Amniotic epithelial cell (primary cell): ENCODE measurements at places on chromosomes 2 and 18.

GRCh38 chr2:88500691-88501090, 48.2 kb upstream of the FOXI3 start:
- DNase-seq, result peak; percentile 11

DNA sequence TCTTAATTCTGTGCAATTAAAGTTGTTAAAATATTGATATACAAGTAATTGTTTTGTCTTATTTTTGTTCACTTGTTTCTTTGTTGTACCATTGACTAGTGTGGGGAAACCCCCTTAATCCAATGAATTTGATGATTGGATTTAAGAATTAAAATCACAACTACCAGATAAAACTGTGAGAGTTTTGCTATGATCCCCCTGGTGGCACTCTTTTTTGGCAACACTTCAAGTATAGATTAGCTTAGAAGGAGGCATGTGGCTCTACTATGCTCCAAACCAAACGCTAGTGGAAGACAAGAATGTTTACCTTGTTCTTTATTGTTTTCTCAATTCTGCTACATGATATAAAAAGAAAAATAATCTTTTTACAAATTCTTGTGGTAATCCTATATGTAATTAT, 477.8 kb upstream of the ETAA1 start:
- DNase-seq, result no peak

- DNase-seq, result no peak
These were observed 21.9 kb upstream of the DLX1 start for GRCh38 chr2:172063446-172063845.

DNA sequence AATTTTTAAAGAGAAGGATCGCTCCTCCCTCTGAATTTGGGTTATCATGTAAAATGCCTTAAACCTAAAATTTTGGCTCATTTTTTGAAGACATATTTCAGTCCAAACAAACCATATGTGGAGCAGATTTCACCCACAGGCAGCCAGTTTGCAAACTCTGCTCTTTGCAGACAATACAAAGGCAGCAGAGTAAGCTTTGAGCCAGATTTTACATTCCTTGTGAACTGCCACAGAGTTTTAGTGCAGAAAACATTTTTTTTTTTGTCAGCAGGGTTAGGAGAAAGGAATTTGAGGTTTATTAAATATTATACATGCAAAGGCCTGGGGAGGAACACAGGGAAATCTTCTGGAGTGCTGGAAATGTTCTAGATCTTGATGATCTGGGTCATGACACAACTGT, 171.9 kb upstream of the FN1 start:
- DNase-seq, result peak; percentile 55

DNA sequence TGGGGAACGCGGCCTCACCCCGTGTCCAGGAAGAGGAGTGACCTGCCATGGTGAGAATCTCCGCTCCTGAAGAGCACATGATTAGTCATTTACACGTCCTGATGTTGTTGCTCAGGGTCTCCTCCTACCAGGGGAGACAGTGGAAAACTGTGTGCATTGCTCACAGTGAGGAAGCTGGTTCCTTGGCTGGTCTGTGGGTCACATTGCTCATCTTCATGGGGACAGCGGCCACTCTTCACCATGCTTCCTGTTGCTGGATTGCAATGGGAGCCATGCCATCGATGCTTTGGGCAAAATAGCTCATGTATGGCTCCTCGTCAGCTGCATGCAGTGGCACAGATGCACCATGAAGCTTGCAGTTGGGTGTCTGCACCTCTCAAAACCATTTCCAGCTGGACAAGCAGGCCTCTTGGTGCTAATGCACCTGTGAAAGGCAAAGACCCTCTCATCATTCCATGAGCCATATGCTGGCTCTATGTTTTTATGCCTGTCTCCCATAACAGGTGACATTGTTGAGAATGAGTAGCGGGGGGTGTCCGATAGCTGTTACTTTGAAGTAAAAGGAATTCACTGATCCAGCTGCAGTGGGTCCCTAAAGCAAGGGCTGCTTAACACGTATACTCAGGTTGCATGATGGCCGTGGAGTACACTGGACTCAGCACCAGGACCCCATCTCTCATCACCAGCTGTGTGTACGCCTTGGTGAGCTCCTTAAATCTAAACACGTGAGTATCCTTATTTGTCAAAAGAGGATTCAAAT, 135.0 kb upstream of the ALKAL2 start:
- DNase-seq, result no peak

GRCh38 chr2:210315015-210315788, at the start of gene MYL1:
Gene MYL1, minus strand, starts transcription at chr2:210315174. Its CDS starts 132 bp downstream, at chr2:210315042.
- DNase-seq, result no peak

GRCh38 chr18:53991202-53991601, 233.3 kb downstream of the MBD2 start:
- peak; percentile 45 for DNase-seq

DNA sequence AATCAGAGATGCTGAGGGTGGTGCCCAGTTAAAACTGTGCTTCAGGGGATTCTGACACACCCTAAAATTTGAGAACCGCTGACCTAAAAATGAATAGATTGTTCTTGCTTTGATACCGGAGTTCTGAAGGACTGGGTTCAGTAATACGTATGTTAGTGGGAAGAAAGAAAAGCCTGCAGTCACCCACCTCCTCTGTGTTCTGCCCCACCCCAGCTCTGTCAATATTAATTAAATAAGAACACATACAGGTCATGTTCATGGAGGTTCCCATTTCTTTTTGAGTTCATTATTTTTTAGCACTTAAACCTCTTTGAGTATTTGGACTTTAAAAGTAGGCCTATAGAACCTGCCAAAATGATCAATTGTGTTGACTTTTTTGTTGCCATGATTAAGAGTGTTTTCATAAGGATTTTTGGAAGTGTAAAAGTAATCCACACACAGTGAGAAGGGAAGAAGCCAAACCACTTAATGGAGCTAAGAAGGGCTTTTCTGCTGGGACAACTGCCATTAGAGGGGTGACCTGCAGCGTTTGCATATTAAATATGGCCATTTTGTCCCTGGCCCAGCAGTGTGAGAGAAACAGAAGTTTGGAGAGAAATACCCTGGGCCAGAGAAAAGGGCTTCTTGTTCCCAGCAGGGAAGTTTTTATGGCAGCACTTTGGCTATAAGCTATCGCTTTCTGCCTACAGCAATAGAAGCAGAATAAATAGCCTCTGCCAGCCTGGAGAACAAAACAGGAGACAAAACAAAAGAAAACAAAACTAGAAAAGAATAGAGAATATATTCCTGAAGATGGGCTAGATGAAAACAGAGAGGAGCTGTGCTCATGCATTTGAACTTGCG, 80.7 kb upstream of the RNF152 start:
- DNase-seq, result no peak

- DNase-seq, result no peak
These were observed 1.6 kb upstream of the STK17B start for GRCh38 chr2:196172951-196173350.

DNA sequence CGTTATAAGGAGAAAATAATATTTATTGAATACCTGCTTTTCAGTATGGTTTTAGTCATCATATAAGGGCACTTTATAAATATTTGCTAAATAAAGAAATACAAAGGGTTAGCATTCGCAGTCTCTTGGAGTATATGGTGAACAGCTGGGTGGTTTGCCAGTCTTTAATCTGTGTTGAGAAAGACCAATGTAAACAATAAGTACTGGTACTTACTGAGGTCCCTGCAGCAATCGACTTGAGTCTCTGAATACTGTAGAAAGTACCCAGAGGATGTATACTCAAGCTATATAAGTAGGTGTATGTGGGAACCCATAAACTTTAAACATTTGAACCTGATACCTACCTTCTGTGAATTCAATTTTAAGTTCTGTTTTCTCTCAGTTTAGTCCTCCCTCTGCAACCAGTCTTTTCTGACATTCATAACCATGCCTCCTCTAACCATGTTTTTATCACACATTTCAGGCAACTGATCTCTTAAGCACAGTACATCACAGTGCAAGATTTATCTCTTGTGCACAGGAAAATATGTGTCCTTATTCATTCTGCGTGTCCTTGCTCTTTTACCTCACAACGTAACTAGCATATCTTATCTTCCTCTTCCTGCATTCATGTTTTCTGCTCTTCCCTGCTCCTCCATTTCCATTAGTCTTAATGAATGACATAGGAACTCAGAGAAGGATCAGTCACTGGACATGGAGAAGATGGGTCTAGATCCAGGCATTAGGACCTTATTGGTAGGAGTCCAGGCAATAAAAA, 21.7 kb downstream of the C18orf63 start:
- no peak for DNase-seq

DNA sequence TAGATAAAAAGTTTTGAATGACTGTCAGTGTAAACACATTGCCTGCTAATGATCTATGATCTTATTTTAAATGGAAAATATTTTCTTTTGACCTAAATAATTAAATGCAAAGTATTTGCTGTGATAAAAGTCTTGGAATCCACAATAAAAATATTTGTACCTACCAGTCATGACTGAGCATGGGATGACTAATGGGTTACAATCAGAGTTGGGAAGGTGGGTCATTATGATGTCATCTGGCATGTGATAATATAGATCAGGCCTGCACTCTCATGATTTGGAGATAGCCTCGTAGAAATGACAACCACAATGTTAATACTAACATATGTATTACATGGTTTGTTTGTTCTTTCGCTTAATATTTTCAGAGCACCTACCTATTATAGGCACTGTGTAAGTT, 848.8 kb upstream of the KLHL29 start:
- no peak for DNase-seq

GRCh38 chr18:28706397-28706796, 529.5 kb upstream of the CDH2 start:
- DNase-seq, result no peak

- DNase-seq, result peak; percentile 67
These were observed 19.8 kb downstream of the SPIRE1 start for GRCh38 chr18:12637901-12638643.

DNA sequence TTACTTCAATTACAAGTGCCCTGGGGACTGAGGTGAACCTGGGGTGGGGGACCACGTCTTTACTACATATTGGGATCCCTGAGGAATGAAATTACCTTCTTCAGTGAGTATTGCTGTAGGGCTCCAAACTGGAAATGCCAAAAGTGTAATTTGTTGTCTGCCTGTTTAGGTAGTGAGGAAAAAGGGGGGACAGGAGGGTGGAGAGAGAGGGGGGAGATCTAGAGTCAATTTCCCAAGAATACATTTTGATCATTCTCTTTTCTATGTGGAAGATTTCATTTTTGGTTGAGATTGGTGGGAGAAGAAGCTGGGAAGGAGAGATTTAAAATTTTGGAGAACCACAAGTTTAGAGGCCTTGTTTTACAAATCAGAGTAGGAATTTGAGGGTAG, 101.1 kb downstream of the SPTBN1 start:
- DNase-seq, result no peak

DNA sequence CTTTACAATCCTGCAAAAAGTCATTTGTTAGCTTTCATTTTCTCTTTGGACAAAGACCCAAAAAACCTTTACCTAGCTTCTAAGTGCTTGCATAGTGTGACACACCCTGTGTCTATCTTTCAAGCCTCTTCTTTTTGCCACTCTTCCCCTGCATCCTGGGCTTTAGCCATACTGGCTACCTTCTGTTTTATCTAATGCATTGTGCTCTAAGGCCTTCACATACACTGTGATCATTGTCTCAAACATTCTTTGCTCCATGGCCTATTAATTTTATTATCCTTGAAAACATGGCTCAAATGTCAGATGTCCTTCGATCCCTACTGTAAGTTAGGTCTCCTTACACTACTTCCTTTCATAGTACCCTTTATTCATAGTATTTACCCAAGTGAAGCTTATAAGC, 84.4 kb downstream of the PIK3C3 start:
- DNase-seq, result no peak

GRCh38 chr2:98819231-98819766, 88.4 kb upstream of the MGAT4A start:
- no peak for DNase-seq

- peak; percentile 62 for DNase-seq
These were observed 51.9 kb downstream of the VRK2 start for GRCh38 chr2:58098254-58099095.

DNA sequence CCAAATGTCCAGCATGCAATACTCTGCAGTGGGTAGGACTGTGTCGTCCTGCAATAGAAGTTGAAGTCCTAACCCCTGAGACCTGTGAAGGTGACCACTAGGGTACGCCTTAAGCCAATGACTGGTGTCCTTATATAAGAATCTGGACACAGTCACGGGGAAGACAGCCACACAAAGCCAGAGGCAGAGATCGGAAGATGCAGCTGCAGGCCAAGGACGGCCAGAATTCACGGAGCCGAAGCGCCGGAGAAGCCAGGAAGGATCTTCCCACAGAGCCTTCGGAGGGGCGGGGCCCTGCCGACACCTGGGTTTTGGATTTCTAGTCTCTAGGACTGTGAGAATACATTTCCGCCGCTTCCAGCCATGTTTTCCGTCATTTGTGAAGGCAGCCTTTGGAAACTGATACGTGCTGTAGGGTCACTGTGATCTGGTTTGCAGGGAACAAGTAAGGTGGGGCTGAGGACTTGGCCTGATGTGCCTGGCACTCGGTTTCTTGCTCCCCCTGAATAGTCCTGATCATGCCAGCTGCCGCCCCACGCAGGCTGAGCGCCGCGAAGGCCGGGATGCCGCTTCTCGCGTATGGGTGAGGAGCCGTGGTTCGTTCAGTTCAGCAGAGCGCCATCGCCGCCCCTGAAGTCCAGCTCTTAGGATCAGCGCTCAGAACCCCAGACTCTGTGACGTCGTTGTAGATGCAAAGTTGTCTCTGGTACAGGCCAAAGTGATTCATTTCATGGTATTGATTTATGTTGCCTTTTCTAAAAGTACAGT, 38.7 kb downstream of the PTGR3 start:
- DNase-seq, result no peak

DNA sequence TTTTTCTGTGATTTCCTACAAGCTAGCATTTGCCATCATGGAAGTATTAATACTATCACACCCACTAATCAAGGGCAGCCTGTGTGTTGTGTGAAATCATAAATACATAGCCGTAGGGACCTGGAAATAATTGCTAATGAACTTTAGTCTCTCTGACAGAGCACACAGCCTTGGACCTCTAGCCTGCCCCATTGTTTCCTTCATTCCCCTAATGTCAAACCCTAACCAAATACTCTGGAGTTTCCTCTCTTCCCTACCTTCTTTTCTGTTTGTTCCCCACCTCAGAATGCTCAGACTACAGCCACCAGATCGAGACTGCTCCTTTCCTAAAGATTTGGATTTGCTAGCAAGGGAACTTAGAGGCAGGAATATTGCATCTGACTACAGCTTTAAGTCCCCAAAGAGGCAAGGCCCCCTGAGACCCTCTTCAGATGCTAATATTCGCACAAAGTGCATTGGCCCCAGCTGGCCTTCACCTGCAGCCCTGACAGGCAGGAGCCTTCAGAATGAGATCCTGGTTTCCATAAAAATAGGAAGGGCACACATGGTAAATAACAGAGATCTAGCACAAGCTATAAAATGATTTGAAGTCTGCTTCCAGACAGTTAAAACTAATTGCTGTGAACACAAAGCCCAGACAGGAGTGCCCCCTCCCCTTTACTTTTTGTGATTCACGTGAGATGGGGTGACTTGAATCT, 279.2 kb upstream of the DCC start:
- no peak for DNase-seq

- no peak for DNase-seq
These were observed 14.4 kb downstream of the APOB start for GRCh38 chr2:21029519-21029918.

DNA sequence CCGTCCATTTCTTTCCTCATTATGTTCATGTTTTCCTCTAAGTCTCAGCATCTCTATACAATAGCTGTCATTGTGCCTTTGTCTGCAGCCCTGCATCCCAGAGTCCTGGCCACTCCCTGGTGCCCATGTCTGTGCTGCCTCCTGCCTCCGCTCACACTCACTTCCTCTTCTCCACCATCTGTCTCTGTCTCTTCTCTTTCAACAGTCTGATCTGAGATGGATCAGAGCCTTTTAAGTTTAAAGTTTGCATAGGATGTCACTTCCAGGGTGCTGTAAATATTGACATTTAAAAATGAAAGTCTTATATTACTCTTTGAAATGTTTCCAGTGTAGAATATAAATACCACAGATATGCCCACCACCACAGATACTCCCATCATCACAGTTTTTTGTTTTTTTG, 42.7 kb downstream of the UBE2F start:
- no peak for DNase-seq
